ENCODE measurements at places on chromosomes 3 and 15. TPM values are rescaled to one million over a fixed set of nuclear protein-coding genes. Genes with fewer than 3 reads are reported as not detected.

- DNase-seq = no peak
Measured at GRCh38 chr3:153348457-153349107, 186.6 kb downstream of the RAP2B start.

The CPNE9 gene
- total RNA-seq = not detected

DNA sequence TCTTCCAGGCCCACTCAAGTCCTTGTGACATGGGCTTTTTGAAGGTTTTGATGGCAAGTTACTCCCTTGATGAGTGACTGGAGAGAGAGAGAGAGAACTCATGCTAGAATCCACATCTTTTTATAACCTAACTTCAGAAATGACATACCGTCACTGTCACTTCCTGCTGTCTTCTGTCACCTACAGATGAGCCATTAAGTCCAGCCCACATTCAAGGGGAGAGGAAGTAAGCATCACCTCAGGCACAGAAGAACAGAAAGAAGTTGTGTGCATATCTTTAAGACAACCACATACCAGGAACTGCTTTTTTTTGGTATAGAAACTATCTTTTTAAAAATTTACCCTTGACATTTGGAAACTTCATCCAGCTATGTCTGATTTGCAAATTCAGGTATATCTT, 16.6 kb upstream of the TXNRD3 start:
- no peak for DNase-seq

DNA sequence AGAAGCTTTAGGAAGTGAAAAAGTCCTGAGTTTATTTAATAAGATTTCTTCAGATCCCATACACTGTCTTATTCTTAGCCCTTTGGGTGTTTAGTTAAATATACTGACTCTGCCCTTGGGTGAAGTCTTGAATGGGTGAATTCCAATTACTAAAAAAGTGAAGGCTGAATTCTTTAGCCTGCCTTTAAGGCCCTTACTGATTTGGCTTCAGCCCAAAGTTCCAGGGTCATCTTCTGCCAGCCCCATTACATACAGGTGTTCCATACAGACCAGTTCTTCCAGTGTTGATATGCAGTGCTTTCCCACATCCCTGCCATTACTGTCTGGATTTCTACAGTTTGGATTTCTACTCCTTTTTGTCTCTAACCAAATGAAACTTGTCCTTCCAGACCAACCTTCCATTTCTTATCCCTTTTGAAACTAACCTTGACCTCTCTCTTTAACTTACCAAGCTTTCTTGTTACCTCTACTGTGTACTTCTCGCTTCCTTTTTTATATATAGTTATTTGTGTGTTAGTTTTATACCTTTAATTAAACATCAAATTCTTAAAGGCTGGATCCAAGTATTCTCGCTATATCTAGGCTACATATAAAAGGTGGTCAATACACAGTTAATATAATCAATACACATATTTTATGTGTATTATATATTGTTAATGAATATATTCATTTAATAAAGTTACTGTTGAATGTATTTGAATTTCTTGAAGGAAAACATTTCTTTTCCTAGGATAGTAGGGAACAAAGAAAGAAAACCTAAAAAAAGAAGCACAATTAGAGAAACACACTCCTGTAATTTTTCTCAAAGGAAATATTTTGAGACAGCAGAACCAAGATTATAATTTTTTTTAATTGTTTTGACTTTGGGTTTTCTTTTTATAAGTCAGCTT, 15.0 kb downstream of the MBNL1 start:
- DNase-seq = no peak

DNA sequence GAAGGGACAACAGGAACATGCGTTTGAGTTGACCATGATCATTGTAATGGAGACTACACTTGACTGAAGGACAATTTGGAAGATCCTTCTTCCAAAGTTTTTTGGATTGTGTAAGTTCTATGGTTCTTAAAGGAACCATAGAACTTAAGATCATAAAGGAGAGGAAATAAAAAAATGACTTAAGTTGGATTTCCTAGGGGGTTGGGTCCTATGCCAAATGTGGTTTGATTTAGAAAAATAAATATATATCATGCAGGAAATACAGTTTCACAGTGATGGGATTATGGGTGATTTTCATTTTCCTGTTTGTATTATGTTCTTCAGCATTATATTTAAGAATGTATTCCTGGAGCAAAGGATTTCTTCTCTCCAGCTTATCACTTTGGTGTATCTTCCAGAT, 305.5 kb upstream of the DPH6 start:
- no peak for DNase-seq

GRCh38 chr15:83947156-83947555, 288.4 kb upstream of the GOLGA6L4 start:
- no peak for DNase-seq

DNA sequence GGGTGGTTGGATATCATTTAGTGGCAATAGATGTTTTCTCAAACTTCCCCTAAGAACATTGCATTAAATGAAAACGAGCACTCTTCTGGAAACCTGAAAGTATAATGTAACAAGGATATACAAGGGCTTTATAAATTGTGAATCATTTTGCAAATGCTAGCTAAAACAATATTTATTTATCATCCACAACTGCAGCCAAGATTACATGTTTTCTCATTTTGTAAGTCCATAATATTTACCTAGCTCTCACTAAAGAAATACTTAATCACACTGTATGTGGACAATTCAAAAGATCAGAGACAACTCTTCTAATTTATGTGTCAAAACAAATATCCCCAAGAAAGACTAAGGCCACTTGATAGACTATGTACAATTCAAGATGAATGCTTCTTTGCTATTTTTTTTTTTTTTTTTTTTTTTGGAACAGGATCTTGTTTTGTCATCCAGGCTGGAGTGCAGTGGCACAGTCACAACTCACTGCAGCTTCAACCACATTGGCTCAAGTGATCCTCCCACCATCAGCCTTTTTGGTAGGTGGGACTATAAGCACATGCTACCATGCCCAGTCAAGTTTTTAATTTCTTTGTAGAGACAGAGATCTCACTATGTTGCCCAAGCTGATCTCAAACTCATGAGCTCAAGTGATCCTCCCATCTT, 427.7 kb upstream of the THBS1 start:
- no peak for DNase-seq

The NRG4 gene
- not detected for total RNA-seq

The C3orf85 gene
- total RNA-seq = not detected

DNA sequence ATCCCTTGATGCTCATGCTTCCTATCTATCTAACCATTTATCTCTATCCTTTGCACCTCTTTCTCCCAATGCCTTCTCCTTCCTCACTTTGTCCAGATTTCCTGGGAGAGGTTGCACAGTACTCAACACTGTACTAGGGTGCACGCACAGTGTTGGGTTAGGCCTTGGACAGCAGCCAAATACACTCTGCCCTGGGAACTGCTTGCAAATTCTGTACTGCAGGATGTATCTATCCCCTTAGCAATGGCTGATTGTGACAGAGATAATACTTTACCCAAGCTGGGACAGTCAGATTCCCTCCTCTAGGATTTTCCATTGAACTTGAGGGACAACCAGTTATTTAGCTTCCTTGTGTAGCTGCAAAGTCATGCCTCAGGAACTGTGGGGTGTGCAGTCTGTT, 113.3 kb downstream of the IL20RB start:
- no peak for DNase-seq

DNA sequence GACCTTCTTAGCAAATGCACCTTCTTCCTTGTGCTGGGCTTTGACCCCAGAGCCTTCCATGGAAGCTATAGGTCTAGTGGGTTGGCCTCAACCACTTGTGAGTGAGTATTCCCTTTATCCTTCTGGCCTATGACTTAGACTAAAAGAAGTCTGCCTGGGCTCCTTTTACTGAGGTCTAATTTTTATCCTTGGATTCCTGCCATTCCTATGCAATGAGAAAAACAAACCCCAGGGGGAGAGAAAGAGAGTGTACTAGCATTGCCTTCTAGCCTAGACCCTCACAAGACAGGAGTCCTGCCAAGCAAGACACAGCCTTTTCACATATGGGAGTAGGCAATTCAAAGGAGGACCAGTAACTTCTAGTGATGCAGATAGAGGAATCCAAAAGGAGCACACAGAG, 155.4 kb downstream of the PPM1L start:
- no peak for DNase-seq

GRCh38 chr3:176978441-176978840, 218.8 kb downstream of the TBL1XR1 start:
- DNase-seq = no peak

DNA sequence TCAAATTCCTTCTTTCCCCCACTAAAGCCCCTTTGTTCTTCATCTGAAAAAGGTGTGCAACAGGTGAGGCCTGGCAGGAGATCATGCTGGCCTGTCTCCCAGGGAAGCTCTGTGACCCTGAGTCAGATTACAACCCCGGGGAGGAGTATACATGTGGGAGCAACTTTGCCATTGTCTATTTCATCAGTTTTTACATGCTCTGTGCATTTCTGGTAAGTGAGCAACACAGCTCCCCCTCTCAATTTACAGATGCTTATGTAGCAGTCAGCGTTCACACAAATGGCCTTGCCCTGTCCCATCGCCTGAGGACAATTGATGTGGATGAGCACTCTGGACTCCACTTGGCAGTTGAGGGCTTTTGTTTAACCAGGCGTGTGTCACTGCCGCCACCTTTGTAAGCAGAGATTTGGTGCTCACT, 70.4 kb downstream of the CHDH start:
- DNase-seq = no peak

The COL8A1 gene
- 916 TPM for total RNA-seq

DNA sequence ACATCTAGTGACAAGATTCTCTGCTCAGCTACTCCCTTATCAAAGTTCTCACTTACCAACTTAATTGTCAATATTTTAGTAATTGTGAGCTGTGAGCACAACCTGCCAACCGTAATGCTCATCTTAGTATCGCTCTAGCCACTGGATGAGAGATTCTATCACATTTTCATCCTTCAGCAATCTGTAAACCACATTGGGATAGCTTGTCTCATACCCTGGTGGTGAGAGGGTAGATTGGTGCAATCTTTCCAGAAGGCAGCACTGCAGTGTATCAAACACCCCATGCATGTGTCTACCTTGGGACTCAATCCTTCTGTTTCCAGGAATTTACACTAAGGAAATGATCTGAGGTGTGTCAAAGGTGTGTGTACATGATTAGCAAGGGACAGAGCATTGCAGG, 18.9 kb upstream of the ATP8B4 start:
- no peak for DNase-seq

DNA sequence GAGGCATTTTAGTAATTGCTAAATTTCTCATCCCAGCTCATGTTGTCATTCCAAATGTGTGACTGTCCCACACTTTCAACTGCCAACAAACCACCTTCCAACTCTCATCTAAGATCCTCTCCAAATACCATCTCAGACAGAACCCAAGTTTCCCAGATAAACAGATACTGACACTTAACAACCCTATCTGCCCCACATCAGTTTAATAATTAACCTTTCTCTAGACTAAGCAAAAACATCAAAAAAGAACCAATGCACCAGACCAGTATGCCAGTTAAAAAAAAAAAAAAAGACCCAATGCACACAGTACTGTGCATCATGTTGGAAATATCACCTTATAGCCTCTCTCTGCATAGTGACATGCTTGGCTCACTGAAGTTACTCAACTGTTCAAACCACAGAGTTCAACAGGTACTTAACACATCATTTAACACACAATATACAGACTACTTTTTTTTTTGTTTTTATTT, 5.5 kb downstream of the SFMBT1 start:
- DNase-seq = no peak

DNA sequence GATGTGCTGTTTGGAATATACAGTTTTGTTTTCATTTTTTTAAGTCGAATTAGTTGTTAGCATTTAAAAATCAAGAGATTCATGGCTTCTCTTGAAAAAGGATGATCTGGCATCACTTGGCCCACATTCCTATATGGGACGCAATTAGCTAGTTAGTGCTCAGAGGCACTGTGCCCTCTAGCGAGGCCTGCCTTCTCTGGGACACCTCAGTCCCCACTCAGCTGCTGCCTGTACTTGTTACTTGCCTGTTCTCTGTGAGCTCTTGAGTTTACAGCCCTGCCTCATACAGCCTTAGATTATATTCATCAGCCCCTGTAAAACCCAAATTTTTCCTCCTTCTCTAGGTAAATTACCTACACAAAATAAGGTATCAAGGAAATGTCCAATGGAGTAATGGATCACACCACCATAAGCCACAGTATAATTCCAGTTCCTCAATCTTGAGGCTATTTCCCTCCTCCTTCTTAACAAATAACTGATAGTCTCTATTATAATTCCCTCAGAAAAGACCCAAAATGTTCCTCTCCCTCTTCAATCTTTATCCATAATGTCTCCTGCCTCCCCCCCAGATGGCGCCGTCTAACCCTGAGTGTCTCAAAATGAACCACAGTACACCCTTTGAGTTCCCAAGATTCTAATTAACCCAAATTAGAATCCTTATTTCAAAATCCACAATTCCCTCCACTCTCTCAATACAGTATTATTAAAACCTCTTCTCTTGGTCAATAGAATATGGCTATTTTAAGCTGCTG, 2.7 kb downstream of the ZMAT3 start:
- DNase-seq = no peak

GRCh38 chr3:60431599-60431958, 819.7 kb downstream of the FHIT start:
- DNase-seq = no peak

GRCh38 chr3:100875239-100875638, 118.0 kb downstream of the ABI3BP start:
- DNase-seq = no peak

DNA sequence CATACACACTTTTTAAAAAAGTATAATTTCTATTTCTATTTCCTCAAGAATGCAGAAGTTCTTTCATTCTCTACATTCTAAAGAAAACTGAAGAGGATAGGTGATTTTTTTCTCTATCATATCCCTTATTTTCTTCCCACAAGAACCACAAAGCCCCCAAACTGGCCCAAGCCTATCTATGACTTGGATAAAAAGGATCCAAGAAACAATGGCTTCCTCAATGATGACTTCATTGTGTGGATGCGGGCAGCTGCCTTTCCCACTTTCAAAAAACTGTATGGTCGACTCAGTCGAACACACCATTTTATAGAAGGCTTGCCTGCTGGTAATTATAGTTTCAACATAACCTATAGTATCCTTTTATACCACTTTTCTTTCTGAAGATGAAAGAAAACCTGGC, 52.9 kb upstream of the TBC1D23 start:
- DNase-seq = no peak

- no peak for DNase-seq
Measured at GRCh38 chr15:72852273-72852672, 68.7 kb upstream of the ADPGK start.

The CHAC1 gene
- 3.9 TPM for total RNA-seq

GRCh38 chr15:85681386-85681785, 113.3 kb downstream of the KLHL25 start:
- no peak for DNase-seq

The CMTM8 gene
- total RNA-seq = not detected

DNA sequence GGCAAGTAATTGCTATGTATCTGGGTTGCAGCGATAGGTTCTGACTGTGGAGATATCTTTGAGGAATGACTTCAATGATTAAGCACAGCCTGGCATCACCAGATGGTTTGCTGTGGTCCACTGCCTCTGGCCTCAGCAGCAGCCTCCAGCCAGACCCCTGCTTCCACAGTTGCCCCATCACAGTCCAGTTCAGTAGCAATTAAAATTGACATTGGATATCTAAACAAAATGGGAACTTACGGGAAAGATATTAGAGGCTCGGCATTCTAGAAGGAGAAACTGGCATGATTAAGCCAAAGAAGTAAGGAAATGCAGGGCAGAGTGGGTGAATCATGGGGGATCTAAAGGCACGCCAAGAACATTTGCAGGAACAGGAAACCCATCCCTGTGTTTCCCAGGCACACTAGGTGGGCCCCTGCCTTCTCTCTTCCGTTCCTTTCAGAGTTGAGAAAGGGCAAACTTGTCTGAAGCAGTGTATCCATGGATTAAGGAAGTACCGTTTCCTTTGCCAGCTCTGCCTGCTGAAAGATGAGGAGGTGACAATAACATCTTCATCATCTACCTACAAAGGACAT, 36.3 kb upstream of the SH3BP5 start:
- no peak for DNase-seq

The KNG1 gene
- total RNA-seq = not detected

GRCh38 chr3:64911138-64911537, 223.3 kb upstream of the ADAMTS9 start:
- no peak for DNase-seq

Data from thoracic aorta (tissue), 2 donors.